Left renal pelvis (tissue), 4 donors: ENCODE measurements at places on chromosomes 7 and 10. TPM values are rescaled to one million over a fixed set of nuclear protein-coding genes. Genes with fewer than 3 reads are reported as not detected.

CHST15 gene
- polyA plus RNA-seq, result 16.6 TPM

CDNF gene
- 2.9 TPM for polyA plus RNA-seq

SFRP4 gene
- 1.8 TPM for polyA plus RNA-seq

RPA3 gene
- 37.1 TPM for polyA plus RNA-seq

ADAM22 gene
- 3.7 TPM for polyA plus RNA-seq

METTL27 gene
- 1.8 TPM for polyA plus RNA-seq

DRGX gene
- polyA plus RNA-seq, result not detected

PALD1 gene
- 10.0 TPM for polyA plus RNA-seq

AKR1C8 gene
- polyA plus RNA-seq, result 0.20 TPM

SLC26A3 gene
- not detected for polyA plus RNA-seq

LRIT1 gene
- polyA plus RNA-seq, result not detected

CROT gene
- 39.6 TPM for polyA plus RNA-seq

NME8 gene
- not detected for polyA plus RNA-seq

WIPF3 gene
- polyA plus RNA-seq, result 2.5 TPM

ATXN7L1 gene
- polyA plus RNA-seq, result 10.4 TPM

TCTN3 gene
- polyA plus RNA-seq, result 81.2 TPM

VGF gene
- not detected for polyA plus RNA-seq

GAD2 gene
- 2.7 TPM for polyA plus RNA-seq
